ENCODE measurements at places on chromosomes 5 and 9.

GRCh38 chr5:96854067-96854466, 22.2 kb upstream of the ERAP2 start:
- no peak for DNase-seq

- no peak for DNase-seq
Observed at GRCh38 chr9:118449554-118449953, 745.4 kb downstream of the TLR4 start.

DNA sequence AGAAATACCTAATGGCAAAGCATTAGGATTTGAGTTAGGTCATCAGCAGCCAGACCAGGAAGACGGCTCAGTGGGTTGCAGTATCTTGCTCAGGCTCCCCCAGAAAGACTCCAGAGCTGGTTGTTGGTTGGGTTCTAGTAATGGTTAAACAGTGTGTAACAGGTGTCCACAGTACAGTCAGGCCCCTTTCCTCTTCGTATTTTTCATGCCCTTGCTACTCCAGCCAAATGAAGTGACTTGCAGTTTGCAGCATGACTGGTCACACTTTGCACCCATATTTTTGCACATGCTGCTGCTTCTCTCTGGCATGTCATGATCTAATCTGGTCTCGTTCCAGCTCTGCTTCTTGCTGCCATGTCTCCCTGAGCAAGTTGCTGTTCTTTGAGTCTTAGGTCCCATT, 60.6 kb upstream of the TRPC7 start:
- DNase-seq, result no peak

DNA sequence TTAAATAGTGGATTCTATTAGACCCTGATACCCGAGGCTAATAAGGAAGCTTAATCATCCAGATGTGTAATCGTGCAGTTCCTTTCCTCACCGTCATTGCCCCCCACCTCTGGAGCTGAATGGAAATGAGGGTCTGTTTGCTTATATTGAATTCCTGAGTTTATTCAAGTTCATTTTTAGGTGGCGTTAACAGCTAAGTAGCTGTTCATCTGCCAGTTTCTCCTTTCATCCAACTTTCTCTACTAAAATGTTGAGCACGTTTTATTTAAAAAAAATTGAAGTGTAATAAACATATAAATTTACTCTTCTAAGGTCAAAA, 291.0 kb downstream of the DOCK8 start:
- no peak for DNase-seq

- no peak for DNase-seq
Observed at GRCh38 chr5:178499352-178499751, 90.8 kb downstream of the COL23A1 start.

DNA sequence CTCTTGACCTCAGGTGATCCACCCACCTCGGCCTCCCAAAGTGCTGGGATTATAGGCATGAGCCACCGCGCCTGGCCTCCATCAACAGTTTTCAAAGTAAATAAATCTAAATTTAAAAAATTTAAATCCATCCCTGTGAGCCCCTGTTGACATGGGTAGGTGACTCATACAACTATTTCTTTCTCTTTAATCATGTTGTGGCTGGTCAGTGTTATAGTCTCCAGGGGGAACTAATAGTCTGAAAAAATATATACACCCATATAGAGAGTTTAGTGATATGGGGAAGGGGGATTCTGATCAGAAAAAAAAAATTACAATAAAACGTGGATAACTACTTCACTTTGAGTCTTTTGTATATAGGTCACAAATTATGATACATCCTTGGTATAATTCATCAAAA, 159.2 kb downstream of the ZNF608 start:
- no peak for DNase-seq

DNA sequence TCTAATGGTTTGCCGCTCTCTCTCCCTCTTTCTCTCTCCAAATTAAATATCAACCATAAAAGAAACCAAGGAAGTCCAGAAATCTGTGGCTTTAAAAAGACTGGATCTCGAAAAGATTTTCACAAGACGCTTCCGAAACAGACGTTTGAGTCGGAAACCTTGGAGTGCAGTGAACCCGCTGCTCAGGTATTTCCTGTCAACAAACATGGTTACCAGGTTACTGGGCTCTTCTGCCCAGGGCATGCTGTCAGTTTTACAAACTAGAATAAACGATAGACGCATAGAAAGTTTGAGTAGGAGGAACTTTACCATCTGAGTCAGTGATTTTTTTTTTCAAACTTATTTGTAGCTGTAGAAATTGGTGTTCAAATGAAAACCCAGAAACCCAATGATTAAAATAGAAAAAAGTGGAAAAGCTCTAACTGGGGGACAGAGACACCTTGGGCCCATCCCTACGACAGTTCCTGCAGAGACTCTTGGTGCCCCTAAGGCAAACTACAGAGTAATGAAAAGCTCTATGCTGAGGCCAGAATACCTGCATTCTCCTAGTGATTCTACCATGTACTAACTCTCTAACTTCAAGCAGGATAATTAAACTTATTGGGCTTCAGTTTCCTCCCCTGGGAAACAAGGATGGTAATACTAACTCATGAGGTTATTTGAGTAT, 90.0 kb downstream of the DOCK8 start:
- no peak for DNase-seq

- no peak for DNase-seq
Observed at GRCh38 chr5:35024911-35025510, 22.7 kb downstream of the AGXT2 start.

Measured in stimulated activated CD8-positive, alpha-beta memory T cell treated with anti-CD3 and anti-CD28 coated beads, Interleukin-7, amount 100 ng/mL, for 1 hour (primary cell).